ENCODE measurements at places on chromosomes 12 and 14.

- no peak for DNase-seq
Observed at GRCh38 chr12:5656836-5657235, 224.9 kb downstream of the NTF3 start.

DNA sequence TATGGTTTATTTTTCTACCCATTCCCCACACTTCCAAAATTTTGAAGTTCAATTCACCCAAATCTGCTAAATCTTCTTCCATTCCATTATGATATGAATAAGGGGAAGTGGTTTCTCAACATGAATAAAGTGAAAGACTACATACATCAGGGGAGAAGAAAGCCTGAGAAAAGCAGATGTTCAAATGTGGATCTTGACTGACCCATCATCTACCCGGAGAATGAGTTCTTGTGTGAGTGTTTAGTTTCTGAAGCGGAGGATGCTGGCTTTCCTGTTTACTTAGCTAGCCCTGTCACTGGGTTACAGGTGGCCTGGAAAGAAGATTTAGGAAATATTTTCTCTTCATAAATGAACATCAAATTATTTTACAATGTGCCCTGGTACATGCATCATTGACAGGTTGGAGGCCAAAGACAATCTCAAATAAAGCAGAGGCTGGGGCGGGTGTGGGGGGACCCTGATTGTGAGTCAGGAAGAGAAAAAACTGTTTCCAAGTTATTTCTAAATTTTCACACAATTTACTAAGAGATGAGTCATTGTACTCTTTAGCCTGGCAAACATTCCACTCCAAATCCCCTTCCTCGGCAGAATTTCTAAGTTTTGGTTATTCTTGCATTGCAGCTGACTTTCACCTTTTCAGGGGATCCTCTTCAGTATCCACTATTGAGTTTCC is 135.6 kb downstream of the SLC25A21 start:
- no peak for DNase-seq

- no peak for DNase-seq
Observed at GRCh38 chr12:88994537-88994936, 357.8 kb downstream of the DUSP6 start.

DNA sequence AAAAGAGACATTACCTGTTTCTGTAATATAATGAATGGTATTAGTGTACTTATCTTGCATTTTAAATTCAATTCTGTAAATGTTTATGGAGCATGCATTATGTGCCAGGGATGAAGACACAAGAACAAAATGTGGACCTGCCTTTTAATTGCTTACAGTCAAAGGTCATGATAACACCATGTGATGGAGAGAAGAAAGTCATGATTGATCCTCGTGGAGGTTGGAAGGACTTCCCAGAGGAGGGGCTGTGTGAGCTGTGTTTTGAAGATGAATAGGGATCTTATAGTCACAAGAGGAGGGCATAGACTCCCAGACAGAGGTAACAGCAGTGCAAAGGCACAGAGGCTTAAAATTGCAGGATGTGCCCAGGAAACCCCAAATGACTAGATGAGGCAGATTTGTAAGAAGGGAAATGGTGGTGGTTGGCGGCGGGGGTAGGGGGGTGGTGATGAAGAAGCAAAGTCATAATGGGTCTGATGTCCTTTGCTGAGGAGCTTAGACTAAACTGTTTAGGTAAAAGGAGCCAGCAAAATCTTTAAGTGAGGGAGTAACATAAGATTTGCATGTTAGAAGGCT is 151.5 kb downstream of the PRKCH start:
- DNase-seq, result no peak

GRCh38 chr12:9179781-9180180 is 28.4 kb downstream of the PZP start:
- no peak for DNase-seq

DNA sequence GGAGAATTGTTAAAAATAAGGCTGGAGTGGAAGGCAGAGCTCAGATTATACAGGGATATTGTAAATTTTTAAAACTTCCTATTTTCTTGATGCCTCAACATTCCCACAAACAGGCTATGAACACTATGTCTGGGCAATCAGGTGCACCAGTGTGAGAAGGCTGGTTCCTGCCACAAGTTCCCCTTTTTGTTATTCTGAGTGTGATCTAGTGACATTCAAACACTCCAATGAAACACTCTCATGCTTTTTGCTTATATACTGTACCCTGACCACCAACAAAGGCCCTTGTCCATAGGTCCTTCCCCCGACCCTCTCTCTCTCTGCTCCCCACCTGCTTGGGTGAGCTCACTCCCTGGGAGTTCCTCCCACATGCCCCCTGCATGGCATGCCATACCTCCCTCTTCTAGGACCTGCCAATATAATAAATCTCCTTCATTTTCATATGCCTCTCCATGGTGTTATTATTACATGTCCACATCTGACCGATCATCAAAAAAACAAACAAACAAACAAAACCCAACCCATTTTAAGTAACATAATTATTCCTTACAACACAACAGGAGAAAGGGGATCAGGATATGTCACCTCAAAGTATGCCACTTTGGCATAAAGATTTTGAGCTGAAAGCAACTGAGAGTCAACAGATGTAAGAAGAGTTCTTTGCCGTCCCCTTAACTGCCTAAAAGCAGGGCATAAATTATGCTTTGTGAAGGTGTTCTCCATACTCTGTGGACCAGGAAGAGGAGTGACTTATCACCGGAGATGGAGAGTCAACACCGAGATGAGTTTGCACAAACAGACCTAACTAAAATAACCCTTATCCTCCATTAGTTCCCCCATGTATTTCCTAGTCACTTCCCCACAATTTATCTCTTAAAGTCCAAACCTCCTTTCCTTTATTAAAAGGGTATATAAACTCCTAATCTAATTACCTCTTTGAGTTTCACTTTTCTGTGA is 42.5 kb upstream of the CATSPERB start:
- DNase-seq, result no peak

- DNase-seq, result no peak
Observed at GRCh38 chr12:104964856-104965205, 6.7 kb upstream of the SLC41A2 start.

GRCh38 chr14:58299401-58300330 is 1.3 kb downstream of the ARID4A start:
- peak; percentile 58 for DNase-seq

DNA sequence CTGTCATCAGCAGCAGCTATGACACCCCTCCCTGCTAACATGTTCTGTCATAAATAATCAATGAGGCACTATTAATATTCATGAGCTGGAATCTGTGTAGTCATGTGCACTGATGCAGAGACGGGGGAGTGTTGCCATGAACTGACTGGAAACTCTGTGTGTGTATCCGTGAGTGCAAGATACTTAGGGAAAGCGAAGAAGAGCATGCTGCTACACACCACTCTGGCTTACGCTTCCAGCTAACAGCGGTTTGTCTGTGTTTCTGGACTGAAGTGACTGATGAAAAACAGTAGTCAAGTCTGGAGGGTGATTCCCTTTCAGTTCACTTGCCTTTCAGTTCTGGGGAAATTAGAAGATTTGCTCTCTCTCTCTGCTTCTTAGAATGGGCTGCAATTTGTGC is 249.4 kb downstream of the PDZRN4 start:
- no peak for DNase-seq

GRCh38 chr14:23613242-23614070 is 22.7 kb upstream of the DHRS2 start:
- peak; percentile 68 for DNase-seq

DNA sequence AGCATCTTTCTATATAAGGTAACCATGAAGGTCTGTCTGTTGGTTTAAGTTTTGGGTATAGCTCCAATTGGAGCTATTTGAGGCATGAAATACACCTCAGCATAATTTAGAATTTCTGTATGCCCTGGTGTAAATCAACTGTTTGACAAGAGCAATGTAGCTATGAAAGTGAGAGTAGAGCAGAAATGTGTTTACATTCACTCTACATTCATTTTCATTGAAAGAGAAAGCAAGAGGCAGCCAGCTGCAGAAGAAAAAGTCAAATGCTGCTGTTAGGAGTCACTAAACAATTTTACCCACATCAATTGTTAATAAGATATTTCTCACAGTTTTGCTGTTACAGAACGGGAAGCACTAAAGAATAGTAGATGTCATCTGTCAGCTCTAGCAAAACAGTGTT is 252.5 kb downstream of the SLC6A15 start:
- no peak for DNase-seq

DNA sequence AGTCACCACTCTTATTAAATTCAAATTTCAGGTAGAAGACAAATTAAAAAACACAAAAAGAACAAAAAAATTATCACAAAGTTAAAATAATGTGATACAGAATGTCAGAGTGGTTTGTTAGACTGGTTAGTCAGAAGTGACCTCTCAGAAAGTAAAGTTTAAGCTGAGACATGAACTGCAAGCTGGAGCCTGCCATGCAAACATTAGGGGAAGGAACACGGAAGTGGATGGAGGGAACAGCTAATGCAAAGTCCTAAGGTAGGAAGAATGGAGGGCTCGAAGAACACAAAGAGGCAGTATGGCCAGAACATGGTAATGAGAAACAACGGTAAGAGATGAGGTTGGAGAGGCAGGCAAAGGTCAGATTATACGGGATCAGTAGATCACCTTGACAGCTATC is 41.7 kb downstream of the WDHD1 start:
- DNase-seq, result no peak

- no peak for DNase-seq
Observed at GRCh38 chr14:55416866-55417265, 5.2 kb upstream of the ATG14 start.

GRCh38 chr12:93954166-93955112 is 193.9 kb upstream of the PLXNC1 start:
- no peak for DNase-seq

- DNase-seq, result no peak
Observed at GRCh38 chr14:73149753-73150152, 13.4 kb downstream of the PSEN1 start.

DNA sequence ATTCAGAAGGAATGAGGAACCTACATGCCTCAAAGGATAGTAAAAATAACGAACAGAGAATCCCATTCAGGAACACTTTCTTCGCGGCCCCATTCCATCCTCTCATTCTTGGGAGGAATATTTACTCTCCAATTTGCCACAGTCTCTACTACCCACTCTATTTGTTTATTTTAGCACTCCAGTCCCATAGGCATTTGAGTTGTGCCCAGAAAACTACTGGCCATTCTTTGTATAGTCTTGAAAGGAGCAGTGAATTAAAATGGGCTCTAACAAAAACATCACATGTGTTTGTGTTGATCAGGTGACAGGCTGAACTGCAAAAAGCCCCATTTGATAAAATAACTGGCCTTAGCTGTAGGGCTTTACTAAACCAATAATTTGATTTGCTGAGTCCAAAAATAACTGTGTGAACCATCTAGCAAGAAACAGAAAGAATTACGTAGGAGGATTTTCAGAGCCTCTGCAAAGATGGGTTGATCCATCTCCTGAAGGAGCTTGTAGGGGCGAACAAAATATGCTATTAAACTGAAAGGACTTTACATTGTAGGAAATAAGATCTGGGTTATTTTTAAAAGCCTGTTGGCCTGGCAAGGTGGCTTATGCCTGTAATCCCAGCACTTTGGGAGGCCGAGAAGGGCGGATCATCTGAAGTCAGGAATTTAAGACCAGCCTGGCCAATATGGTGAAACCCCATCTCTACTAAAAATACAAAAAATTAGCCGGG is 142.3 kb upstream of the CPNE8 start:
- DNase-seq, result no peak

- DNase-seq, result no peak
Observed at GRCh38 chr12:97630875-97631274, 168.3 kb downstream of the RMST start.

GRCh38 chr12:12379831-12380730 is 23.2 kb downstream of the BORCS5 start:
- no peak for DNase-seq

DNA sequence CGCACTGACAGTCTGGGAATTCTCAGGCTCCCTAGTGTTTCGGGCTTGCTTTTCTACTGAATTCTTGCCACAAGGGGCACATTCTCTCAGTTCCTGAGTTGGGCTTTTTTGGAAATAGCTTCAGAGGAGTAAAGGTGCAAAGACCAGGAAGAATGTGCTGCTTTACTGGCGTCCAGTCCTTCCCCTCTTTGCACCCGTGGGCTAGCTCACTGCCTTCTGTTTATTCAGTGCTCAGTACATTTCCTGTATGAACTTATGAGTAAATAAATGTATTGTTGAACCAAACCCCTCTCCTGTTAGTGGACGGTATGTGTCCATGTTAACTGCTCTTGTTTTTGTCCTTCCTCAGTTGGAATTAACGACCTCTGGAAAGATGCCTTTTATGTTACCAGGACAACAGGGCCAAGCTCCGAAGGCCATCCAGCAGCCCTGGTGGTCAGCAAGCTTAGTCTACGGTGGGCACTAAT is 24.0 kb downstream of the GSG1 start:
- DNase-seq, result no peak

DNA sequence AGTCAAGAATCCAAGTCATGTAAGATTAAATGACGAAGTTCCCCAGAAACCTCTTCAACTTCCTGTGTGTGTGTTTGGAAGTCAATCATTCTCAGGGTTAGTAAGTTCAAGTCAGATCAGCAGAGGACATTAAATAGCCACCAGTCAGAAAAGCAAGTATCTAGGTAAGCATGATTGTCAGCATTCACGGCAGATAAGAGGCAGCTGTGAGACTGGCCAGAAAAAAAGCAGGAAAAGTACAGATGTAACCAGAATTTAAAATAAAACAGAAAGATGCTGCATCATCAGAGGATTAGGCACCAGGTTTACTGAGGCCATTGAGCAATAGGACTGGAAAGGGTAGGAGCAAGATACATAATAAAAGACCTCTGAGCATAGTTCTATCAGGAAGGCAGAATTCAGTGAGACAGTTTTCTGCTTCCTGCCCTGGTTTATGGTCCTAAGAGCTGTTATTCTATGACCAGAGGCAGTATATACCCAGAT is 606.9 kb downstream of the FSCB start:
- no peak for DNase-seq

DNA sequence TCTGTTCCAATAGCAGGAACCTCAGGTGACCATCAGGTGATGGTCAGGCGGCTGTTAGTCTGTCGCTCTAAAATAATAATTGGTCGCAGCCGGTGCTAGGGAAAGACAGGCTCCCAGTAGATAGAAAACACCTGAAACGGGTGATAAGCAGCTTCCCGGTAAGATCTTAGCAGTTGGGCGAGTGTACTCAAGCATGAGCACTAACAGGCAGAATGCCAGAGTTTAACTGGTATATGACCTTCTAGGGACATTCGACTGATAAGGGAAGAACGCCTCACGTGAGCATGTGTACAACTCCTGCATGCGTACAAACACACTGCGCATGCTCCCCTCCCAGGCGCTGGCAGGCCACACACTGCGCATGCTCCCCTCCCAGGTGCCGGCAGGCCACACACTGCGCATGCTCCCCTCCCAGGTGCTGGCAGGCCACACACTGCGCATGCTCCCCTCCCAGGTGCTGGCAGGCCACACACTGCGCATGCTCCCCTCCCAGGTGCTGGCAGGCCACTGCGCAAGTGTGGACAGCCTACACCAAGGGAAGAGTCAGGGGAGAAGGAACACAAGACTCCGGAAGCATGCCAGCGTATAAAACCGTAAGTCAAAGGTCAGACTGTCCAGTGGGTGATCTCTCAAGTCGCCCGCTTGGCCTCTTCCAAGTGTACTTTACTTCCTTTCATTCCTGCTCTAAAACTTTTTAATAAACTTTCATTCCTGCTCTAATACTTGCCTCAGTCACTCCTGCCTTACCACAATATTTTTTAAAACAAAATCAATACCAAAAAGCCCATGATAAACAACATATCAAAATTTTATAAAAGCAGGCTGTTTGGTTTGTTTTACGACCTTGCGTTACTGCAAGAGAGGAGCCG is 24.5 kb downstream of the GPRC5D start:
- DNase-seq, result peak; percentile 95
